Activated B cell treated with CpG ODN at 0.5 μM for 24 hours (primary cell): ENCODE measurements at places on chromosomes 1 and 21. TPM values are rescaled to one million over a fixed set of nuclear protein-coding genes. Genes with fewer than 3 reads are reported as not detected.

MAN1C1 gene
- 0.20 and 0.34 TPM in 2 replicates for total RNA-seq

DNA sequence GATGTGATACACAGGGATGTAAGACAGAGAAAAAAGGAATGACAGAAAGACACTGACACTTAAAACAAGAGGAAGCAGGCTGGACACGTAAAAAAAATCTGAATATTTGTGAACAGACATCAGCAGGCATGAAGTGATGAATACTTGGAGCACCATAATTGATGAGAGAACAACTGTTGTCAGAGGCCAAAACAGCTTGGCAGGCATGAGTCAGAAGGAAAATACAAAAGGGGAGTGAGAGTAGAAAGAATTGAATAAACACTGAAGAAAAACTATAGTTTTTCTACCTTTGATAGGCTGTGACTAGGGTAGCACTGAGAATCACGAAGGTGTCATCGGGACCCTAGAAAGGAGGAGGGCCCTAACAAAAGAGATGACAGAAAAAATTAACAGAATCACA lies 21.6 kb upstream of the GUCA2A start:
- no peak for DNase-seq

GRCh38 chr1:184753608-184754475 lies 816 bp downstream of the EDEM3 start:
- DNase-seq: no peak

GRCh38 chr1:2874607-2875480 lies 73.4 kb upstream of the TTC34 start:
- no peak for DNase-seq

DNA sequence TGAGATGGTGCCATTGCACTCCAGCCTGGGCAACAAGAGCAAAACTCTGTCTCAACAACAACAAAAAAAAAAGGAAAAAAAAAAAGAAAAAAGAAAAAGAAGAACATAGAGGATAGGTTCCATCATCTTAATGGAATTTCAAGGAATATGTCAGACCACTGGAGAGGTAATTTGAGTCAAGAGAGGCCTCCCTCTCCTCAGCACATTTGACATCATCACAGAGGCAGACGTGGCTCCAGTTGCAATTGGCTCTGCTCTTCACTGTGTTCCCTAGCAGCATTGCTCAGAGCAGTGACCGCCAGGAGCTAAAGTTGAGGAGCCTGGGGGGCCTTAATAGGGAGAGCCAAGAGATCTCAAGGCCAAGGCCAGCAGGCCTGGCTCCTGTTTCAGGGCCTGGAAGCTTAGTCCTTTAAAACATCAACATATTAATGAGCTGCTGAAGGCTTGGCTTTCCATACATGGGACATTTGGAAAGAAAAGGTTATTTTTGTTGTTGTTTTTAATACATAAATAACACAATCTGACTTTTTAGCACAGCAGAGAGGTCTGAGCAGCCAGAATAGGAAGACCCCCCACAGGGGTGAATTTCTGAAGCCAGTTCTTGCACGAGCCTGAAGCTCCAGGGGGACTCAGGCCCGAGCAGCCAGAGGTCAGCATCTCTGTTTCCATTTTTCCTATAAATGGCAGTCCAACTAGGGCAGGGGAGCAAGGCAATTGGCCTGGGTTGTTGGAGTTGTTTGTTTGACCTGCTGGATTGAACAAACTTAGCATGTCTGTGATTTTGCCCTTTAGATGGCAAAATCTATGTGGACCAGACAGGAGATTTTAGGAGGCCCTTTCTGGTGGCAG lies 118.3 kb upstream of the FGGY start:
- no peak for DNase-seq

DNA sequence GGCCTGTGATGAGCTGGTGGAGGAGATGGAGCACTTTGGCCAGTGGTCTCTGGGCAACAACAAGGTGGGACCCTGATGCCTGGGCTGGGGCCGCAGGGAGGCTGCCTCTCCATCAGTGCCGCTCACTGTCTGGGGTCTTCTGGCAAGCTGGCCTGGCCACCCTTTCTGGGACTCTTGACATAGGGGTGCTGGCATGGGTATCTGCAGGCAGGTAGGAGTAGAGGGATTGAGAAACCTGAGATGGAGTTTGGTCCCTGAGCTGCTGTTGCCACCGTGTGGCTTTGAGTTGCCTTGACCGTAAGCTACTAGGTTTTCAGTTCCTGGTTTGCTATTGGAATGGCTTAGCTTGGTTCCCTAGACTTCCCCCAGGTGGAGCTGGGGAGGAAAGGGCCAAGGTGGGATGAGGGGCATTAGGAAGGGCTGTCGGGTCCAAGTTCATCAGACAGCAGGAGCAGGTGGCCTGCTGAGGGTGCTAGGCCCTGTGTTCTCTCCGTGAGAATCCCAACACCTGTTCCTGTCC lies 13.2 kb upstream of the MFN2 start:
- DNase-seq: no peak

DNA sequence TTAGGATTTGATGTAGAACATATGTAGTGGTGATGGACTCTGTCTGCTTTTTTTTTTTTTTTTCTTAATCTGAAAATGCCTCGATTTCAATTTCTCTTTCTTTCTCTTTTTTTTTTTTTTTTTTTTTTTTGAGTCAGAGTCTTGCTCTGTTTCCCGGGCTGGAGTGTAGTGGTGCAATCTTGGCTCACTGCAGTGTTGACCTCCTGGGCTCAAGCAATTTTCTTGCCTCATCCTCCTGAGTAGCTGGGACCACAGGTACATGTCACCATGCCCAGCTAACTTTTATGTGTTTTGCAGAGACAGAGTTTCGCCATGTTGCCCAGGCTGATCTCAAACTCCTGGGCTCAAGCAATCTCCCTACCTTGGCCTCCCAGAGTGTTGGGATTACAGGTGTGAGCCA lies 17.4 kb downstream of the MAST2 start:
- DNase-seq: no peak

- DNase-seq: no peak
Measured at GRCh38 chr1:184806296-184806721, 51.7 kb upstream of the EDEM3 start.

CEP170 gene
- total RNA-seq: 74.3 and 91.9 TPM in 2 replicates

DNA sequence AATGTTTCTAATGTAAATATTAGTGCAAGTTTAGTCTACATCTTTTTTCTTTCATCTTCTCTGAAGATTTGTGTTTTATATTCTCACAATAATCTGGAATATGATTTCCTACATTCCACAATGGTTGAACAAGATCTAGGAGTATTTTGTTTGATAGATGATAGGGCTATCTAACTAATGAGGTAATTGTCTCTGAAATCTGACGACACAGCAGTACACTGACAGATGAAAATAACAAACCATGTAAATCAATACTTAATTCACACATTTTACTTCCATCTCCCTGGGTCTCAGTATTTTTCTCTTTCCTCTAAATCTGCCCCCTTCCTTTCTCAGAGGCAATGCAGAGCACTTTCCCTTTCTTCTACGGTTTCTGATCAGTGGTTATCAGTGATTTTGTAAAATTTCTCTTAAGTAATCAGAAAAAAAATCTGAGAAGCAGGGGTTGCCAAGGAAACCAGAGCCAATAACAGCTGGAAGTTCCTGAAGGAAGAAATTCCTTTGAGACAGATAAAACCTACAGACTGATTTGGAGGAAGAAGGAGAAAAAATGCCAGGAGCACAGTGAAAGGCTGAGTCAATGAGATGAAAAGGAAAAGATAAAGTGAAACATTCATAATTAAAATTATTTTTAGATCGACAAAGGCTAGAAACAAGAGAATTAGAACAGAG lies 7.3 kb upstream of the ANKRD13C start:
- DNase-seq: no peak

- no peak for DNase-seq
Measured at GRCh38 chr1:117577191-117577885, 28.5 kb upstream of the TENT5C start.

DNA sequence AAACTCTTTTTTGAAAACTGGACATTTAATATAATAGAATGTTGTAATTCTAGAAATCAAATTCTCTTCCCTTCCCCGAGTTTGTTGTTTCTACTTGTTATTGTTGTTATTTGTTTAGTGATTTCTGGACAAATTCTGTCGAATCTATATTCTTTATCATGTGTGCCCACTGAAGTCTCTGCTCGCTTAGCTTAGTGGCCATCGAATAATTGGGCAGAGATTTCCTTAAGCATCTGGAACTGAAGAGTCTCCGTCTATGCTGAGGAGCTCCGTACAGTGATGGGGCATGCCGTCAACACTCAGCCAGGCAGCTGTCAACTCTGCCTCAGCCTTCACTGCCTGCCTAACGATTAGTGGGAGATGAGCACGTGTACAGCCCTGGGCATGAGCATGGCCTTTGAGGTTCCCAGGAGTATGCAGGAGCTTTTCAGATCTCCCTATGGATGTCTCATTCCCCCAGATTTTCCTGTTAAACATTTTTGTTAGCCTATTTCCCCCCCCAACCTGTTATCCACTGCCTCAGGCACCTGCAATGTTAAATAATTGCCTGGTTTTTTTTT lies 66.8 kb downstream of the SLX9 start:
- no peak for DNase-seq

ZNF124 gene
- 33.7 and 39.1 TPM in 2 replicates for total RNA-seq

- DNase-seq: no peak
Measured at GRCh38 chr1:51044199-51044598, 57.8 kb upstream of the C1orf185 start.

RLF gene
- 18.1 and 19.2 TPM in 2 replicates for total RNA-seq

- DNase-seq: no peak
Measured at GRCh38 chr1:89172468-89173143, 3.2 kb downstream of the GBP7 start.

- peak; percentile 54 for DNase-seq
Measured at GRCh38 chr1:226697151-226697928, 41.7 kb downstream of the ITPKB start.

DNA sequence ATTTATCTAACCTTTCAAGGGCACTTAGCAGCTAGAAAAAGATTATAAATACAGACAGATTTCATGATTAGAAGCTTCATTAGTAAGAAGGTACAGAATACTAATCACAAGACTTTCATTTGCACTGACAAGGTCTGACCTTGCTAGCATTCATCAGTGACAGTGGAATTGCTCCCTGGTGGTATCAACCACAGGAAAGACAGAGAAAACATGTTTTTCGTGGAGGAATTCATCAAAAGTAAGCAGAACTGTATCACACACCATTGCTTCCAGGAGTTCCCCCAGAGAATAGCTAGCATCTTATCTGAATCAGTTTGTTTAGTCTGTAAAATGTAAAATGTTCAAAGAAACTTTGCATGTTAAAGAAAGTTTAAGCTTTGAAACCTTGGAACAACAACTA lies 20.6 kb upstream of the CRB1 start:
- no peak for DNase-seq

DNA sequence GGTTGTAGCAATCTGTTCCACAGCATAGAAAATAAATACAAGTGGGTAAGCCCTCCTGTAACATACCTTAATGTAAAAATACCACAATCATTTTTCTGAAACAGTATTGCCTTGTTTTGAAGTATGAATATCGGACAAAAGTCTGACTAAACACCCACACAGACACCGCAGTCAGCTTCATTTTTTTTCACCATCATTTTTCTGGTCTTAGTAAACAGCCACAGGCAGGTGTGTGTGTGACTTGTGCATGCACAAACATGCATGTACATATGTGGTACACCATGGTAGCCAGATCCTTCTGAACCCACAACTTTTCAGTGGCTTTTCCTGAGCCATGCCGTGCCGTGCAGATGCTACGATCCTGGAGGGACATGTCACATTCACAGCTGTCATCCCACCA lies 261.7 kb downstream of the PCP4 start:
- no peak for DNase-seq

DNA sequence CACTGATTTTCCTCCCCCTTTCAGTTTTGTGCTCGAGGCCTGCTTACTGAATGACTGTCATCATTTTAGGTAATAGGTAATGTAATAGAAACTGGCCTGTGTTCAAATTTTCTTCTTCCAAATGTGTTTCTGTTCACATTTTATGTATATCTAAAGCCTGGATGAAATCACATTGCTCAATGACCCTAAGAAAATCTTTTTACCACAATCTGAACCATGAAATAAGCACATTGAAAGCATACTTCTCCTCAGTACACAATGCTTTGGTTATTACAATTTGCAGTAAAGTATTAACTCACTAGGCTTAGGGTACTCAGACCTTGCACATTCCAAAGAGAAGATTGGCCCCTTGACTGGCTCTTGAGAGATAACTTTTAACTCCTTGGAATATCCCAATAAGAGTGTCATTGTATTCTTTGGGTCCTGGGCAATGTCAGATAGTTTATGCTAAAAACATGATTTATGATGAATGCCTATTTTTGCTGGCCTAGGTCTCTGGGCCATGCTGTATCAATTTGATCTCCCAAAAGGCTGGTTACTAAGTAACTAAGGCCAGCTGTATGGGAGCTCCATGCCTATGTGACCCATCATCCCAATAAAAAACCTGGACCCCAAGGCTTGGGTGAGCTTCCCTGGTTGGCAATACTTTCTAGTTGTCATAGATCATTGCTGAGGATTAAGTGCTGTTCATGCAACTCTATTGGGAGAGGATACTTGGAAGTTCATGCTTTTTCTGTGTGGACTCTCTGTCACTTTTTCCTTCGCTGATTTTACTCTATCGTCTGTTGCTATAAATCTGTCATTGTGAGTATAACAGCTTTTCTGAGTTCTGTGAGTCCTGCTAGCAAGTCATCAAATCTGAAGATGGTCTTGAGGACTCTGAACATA lies 293.9 kb downstream of the GRIK1 start:
- no peak for DNase-seq

TRIM17 gene
- not detected in 2 replicates for total RNA-seq

MYCL gene
- total RNA-seq: 0.10 and 0.29 TPM in 2 replicates

DNA sequence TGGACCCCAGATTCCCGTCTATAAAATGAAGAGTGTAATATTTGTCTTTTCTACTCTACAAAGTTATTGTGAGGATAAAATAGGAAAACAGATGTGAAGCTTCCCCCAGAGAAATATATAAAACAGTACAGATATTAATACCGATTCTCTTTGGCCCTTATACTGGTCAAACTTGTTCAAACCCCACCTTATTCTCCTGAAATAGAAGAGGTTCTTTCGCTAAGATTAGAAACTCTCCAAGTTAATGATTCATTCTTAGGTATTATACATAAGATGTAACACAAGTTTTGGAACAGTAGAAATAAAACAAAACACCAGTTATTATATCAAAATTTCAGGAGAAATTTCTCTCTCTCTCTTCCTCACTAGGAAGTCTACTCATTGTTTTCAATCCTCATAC lies 852.4 kb upstream of the ADAMTS5 start:
- DNase-seq: no peak

DNA sequence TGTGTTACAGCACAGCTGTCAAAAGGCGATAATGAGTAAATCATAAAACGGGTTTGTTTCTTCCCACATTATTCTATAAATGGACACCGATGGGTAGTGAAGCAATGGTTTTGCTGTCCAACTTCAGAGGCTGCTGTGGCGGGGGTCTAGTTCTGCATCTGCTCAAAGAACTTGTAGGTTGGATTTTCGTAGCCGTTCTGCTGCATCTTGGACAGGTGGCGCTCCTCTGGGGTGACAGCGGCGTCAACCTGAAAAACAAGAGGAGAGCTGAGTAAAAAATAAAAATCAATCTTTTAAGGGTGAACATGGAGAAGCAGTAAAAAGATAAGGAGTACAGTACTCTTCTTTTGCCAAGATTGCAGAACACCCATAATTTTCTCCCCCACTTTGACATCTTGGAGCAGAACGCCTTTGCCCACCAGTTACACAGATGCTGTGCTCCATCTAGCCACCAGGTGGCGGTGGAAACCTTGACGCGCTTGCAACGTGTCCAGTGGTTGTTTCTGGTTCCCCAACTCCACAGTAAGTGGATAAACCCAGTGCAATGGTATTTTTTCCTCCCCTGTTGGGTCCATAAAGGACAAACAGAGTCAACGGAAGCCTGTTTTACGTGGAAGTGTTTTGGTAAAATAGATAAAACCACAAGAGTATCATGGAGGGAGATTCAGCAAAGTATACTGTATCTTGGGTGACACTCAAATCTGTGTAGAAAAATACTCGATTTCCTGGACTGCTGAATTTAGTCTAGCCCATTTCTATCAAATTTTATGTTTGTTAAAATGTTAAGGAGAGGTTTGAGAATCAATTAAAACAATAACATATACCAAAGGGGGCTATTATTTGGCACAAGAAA lies 147.0 kb downstream of the GABPA start:
- peak; percentile 39 for DNase-seq
